Stimulated activated CD4-positive, alpha-beta T cell treated with anti-CD3 and anti-CD28 coated beads, TNF-alpha, amount 100 ng/mL, for 24 hours (primary cell): ENCODE measurements at places on chromosomes 16 and 17.

DNA sequence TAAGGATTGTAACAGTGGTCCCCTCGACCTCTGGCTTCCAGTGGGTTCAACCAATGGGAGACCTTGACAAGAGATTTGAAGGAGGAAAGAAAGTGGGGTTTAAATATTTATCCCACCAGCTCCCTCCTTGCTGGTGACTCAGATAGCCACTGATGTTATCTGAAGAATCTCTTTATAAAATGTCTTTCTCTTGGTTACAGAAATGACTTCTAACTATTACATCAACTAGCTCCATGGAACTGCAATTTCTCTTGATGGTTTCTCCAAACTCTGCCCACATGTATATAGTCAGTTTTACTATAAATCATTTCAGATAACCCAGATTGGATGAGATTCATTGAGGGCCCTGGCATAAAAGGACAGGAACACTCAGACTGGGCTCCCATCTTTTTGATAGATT lies 920.2 kb upstream of the SOX9 start:
- no peak for DNase-seq

DNA sequence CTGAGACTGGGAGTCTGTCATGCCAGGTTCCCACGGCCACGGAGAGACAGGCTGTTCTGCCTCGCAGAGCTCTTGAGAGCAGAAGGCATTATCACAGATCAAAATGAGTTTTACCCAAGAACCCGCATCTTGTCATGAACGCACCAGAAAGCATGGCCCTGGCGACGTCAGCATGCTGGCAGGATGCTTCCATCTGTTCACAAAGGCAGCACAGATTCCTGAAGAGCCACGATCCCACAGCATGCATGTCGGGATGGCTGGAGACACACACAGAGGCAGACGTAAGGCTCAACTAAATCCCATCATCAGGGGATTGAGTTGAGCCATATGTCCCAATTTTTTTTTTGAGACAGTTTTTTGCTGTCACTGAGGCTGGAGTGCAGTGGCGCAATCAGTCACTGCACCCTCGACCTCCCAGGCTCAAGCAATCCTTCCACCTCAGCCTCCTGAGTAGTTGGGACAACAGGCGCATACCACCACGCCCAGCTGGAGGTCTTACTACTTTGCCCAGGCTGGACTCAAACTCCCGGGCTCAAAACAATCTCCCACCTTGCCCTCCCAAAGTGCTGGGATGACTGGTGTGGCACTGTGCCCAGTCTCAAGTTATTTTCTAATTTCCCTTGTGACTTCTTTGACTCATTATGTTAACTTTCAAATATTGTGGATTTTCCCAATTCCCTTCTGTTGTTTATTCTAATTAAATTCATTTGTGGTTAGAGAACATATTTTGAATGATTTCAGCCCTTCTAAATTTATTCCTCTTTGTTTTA lies 11.1 kb downstream of the FANCA start:
- DNase-seq, result no peak

DNA sequence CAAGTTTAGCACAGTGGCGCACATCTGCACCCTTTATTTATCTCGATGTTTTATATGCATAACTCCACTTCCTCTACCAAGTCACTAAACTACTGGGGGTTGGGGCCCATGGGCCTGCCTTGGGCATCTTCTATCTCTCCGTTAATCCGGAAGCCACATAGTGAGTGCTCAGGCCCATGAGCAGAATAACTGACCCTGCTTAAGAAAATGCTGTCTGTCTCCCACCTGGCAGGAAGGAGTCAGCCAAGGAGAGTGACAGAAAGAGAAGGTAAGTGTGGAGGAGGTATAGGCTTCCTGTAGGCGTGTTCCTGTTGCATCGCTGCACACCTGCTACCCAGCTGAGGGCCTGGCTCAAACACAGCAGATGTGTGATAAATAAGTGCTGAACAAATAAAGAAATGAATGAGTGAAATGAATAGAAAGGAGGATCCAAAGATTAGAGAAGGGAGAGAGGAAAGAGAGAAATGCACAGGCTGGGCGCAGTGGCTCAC lies 320.1 kb downstream of the SLC39A11 start:
- DNase-seq, result no peak

- DNase-seq, result no peak
Observed at GRCh38 chr16:47622451-47623176, 161.5 kb downstream of the PHKB start.

DNA sequence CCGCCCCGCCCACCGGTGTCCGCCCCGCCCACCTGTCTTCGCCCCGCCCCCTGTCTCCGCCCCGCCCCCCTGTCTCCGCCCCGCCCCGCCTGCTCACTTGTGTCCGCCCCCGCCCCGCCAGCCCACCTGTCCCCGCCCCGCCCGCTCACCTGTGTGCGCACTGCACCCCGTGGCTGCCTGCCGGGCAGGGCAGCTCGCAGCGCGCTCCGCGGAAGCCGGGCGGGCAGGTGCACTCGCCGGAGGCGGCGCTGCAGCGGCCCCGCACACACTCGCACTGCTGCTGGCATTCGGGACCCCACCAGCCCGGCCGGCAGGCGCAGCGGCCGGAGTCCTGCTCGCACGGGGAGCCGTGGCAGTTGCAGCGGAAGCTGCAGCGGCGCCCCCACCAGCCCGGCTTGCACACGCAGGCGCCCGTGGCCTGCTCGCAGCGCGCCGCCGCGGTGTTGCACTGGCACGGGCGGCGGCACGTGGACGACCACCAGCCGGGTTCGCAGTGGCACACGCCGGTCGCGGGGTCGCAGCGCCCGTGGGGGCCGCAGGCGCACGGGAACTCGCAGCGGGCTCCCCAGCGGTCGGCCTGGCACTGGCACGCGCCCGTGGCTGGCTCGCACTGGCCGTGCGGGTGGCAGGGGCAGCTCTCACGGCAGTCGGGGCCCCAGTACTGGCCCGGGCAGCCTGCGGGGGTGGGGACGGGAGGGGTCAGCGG lies 2.1 kb downstream of the SCARF1 start:
- DNase-seq, result no peak

GRCh38 chr16:81238296-81239011 lies at the start of gene BCO1:
TSS of gene BCO1 (plus strand) at chr16:81238689. CDS start at chr16:81238909, 220 bp downstream.
- no peak for DNase-seq

DNA sequence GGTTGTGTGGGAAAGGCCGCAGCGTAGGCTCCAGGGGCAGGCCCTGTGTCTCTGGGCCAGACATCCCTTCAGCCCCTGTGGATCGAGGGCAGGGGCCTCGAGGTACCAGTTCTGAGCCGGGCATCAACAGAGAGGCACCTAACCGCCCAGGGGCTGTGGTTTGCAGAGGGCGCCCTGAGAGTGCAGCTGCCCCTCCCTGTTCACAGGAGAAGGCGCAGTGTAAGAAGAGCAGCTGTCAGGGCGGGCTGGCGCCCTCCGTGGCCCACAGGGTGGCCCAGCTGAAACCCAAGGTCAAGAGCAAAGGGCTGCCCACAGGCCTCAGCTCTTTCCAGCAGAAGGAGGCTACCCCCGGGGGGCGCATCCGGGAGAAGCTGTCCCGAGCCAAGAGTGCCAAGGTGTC lies 56.5 kb downstream of the ACTG1 start:
- DNase-seq, result no peak

- no peak for DNase-seq
Observed at GRCh38 chr17:64972611-64973010, 53.3 kb upstream of the LRRC37A3 start.

DNA sequence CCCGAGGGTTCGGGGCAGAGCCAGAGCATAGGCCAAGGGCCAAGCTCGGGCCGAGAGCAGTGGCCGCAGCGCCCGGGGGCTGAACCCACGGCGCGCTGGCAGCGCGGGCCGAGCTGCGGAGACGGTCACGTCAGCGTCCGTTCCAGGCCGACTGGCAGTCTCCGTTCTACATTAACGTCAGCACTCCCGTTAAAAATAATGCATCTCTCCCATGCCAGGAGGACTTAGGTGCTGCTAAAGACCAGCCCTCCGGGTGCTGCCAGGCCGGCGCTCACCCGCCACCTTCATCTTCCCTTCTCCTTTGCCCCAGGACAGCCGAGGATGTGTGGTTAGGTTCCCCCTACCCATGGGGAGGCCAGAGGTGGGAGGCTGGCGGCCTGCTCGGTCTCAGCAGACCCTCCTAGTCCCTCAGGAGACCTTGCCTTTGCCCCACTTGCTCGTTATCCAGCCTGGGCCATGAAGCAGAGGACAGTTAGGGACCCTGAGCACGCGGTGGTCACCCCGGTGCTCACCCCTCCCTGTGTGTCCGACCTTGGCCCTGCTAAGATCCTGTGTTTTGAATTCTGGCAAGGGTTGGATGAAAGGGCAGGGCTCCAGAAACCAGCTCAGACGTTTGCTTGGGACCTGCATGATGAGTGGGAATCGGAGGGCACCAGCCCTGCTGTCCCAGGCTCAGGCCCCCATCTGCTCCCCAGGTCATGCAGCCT lies 572 bp downstream of the MPG start:
- no peak for DNase-seq

DNA sequence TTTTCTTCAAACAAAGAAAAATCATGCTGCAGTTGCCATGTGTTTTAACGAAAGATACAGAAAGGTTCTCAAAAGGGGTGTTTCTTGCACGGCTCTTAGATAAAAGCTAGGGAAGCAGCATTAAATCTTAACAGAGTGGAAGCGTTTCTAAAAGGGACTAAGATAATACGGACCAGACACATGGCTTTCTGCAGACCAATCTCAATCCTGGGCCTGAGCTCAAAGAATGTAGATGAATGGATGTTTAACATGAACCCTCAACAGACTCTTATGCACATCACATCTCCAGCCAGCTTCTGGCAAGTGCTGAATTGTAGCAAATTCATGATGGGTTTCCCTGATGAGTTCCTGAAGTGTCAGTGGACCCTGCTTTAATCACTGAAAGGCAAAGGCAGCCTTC lies 80.2 kb upstream of the COX10 start:
- no peak for DNase-seq

DNA sequence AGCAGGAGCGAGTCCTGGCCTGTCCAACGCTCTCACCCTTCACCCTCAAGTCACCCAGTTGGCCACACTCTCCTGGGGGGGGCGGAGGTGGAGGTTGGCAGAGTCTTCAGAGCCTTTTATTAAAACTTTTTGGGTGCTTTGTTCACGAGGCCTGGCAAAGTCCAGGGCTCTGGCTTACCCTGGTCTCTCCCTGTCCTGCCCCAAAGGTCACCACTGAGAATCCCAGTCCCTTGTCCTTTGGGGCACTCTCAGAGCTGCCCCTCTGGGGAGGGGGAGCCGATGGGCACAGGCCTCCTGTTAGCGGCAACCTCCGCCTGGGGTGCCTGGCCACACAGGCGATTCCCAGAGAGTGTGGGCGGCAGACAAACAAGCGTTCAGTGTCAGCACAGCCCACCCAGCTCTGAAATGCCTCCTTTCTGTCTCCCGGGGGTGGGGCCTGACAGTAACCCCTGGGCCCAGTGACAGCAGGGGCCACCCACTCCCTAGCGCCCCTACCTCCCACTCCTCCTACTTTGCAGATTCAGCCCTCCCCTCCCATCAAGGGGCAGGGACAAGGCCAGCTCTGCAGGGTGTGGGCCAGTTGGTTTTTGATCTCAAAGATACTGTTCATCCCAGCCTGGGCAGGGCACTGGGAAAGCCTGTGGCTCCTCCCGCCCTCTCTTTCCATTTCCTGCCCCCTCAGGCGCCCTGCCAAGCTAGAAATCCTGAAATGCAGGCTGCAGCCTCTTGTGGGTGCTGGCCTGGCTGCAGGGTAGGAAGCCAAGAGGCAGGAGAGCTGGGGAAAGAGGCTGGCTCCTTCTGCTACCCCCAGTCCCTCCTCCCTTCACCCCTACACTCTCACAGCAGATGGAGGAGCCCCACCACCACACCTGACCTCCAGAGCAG lies 36.6 kb upstream of the EMP2 start:
- DNase-seq, result no peak

DNA sequence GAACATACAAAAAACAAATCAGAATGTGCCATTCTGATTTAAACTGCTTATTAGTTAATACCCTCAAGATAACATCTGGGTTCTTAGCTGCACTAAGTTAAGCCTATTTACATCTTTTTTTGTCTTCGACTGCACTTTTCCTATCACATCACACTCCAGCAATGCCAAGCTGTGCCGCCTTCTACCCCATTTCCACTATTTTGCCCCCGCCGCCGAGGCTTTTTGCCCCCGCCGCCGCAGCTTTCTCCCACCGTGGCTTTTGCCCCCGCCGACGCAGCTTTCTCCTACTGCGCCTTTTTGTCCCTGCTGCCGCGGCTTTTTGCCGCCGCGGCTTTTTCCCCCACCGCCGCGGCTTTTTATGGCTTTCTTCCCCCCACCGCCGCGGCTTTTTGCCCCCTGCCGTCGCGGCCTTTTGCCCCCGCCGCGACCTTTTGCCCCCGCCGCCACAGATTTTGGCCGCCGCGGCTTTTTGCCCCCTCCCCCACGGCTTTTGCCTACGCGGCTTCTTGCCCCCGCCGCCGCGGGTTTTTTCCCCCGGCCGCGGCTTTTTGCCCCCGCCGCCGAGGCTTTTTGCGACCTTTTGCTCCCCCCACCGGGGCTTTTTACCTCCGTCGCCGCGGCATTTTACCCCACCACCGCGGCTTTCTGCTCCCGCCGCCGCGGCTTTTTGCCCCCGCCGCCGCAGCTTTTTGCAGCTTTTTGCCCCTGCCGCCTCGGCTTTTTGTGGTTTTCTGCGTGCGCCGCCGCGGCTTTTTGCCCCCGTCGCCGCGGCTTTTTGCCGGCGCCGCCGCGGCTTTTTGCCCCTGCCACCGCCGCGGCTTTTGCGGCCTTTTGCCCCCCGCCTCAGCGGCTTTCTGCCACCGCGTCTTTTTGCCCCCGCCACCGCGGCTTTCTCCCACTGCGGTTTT lies 331.4 kb upstream of the WSB1 start:
- no peak for DNase-seq

- no peak for DNase-seq
Observed at GRCh38 chr17:50737118-50737698, 17.8 kb downstream of the LUC7L3 start.

DNA sequence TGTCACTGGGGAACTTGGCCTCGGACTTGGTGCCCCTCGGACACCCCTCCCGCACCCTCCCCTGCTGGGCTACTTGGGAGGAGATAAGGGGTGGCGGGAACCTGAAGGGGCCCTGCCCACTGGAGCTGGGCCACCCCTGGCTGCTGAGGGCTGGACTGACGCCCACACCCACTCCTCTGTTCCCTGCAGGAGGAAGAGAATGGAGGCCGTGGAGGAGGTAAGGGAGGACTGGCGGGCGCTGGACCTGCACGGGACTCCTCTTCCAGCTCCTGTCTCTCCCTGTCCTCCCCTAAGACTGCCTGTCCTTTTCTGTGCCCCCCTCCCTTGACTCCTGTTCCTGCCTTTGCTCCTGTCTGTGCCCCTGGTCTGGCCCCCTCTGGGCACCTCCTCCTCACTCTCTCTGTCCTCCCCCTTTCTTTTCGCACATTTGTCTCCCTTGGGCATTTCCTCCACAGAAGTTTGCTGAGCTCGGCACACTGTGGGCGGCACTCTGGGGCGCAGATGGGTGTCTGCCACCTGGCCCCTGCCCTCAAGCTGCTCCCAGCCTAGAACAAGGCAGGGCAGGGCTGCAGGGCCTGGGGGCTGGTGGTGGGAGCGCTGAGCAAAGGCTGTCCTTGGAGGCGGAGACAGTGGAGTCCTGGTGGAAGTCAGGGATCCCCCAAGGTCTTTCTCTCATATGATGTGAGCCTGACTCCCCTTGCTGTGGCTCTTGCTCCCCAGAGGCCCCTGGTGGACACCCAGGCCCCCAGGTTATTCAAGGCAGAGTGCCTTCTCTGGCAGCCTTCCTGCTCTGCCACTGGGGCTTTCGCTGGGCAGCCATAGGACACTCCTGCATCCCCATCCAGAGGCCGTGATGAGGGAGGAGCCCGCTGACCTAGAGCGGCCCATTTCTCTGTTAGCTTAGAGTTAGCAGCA lies 32.7 kb downstream of the ARHGAP23 start:
- DNase-seq, result no peak
